ENCODE measurements at places on chromosomes 4 and X.

DNA sequence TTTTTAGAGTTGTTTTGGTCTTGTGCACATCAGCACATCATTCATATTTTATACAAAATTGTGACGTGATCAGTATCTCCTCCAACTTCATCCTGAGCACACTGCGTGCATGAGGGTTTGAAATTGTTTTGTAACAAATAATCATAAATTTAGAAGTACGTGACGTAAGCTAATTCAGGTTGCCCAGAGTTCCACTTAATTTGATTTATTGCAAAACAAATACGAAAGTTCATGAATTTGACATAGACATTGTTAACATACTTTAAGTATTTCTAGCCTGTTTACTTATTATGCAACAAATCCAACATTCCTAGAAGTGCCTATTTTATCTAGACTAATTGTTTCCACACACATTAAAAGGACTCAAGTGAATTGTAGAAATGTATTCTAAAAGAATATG is 48.3 kb downstream of the MAP7D3 start:
- peak; percentile 90 for DNase-seq

GRCh38 chrX:110671068-110671803 is 124.4 kb downstream of the CHRDL1 start:
- no peak for DNase-seq

DNA sequence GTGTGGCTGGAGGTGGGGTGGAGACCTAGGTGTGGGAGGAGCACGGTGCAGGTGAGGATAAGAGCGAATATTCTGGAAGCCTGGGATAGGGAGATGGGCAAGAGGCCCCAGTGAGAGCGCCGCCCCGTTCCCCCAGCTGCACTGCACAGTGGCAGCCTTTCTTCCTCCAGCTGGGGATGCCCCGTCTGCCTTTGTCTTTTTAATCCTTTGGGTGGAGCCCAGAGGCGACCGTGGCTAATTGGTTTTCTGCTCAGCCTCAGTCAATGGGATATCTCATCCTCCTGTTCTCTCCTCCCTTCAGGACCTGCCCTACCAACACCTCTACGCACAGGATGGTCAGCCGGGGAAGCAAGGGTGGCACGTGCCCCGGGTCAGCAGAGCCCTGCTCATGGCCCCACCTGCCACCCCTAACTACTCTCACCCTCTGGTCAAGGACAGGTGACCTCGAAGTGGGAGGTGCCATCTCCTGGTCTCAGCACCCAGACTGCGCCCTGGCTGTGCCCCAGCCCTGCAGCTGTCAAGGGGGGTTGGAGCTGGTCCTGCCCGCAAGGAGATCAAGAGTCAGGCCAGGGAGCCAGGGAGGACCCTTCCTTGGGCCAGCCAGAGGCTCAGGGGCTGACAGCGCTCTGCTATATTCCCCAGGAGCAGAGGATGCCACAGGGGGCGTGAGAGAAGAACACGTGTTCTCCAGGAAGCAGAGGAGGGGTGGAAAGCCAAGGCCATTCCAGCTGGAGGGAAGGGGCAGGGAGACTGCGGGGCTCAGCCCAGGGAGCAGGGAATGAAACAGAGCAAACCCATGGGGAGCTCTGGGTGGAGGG is 64.0 kb downstream of the ADRA2C start:
- DNase-seq = no peak

DNA sequence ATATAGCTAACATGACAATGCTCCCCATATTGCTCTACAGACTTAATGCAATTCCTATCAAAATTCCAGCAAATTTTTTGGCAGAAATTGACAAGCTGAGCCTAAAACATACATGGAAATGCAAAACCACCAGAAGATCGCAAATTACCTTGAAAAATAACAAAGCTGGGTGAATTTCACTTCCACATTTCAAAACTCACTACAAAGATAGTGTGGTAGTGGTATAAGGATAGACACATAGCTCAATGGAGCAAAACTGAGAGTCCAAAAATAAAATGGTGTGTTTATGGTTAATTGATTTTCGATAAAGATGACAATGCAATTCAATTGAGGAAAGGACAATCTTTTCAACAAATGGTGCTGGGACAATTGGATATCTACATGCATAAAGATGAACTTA is 65.8 kb downstream of the SLC9A7 start:
- no peak for DNase-seq

DNA sequence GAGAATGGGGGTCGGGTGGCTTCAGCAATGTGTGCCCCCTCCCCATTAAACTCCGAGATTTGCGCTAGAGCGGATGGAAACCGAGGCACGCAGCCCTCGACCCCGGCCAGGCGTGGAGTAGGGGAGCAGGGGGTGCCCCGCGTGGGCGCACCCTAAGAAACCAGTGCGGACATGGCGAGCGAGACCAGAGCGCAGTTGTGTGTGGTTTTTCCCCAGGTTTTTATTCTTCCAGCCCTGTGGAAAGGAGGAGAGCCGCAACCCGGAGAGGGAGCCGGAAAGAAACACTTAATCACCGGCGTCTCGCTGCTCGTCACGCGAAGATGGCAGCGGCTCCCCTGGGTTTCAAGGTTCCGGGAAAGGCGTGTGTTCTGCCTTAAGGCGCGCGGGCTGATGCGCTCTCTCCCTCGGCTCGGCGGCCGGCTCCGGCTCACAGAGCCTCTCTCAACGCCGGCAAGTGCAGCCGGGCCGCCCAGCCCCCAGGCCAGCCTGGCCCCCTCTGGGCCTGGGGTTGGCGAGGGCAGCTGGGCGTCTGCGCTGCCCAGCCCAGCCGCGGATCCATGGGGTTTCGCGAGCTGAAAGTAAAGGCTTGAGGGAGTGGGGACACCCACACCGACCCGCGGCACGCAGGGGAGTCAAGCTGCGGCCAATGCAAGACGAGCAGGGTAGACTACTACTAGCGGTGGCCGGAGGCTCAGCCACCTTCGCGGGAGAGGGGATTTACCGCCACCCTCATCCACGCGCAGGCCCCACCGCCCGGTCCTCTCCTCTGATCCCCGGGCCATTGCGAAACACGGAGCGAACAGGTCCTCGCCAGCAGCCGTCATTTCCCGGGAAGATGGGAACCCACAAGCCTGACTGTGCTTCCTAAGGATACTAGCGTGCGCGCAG is 74.0 kb upstream of the BCOR start:
- peak; percentile 58 for DNase-seq

DNA sequence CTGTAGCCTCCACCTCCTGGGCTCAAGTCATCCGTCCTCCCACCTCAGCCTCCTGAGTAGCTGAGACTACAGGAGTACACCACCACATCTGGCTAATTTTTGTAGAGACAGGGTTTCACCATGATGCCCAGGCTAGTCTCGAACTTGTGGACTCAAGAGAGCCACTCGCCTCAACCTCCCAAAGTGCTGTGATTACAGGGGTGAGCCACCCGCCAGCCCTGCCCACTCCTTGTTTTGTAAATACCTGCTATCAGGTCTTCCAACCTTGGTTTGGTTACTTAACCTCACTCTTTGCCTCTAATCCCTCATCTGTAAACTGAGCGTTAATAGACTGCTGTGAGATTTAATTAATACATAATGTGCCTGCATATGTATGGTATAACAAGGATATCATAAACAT is 803 bp downstream of the CNGA1 start:
- no peak for DNase-seq

- no peak for DNase-seq
These were observed 5.2 kb downstream of the TNIP2 start for GRCh38 chr4:2750719-2751605.

DNA sequence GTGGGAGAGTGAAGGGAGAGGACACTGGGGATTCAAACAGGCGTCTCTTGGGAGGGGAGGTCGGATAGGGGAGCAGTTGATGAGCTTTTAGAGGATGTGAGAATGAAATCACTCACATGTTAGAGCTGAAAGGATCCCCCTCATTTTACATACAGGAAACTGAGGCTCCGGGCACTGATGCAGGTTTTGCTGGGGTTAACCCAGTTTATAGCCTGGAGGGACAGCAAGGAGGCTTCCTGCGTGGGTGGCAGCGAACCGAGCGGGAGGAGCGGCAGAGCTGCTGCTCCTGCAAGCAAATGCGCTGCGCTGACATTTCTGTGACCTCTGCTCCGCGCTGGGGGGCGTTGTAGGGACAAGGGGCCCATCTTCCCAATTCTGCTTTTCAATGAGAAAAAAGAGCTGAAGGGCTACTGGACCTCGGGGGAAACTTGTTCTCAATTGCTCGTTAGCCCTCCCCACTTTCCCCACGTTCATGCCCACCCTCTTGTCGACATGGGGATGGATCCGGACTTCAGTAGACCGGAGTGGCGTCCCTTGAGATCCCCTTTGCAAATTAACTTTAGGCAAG is 1.2 kb upstream of the NEUROG2 start:
- DNase-seq = no peak

GRCh38 chr4:145487631-145488030 is 6.0 kb downstream of the SMAD1 start:
- DNase-seq = no peak

DNA sequence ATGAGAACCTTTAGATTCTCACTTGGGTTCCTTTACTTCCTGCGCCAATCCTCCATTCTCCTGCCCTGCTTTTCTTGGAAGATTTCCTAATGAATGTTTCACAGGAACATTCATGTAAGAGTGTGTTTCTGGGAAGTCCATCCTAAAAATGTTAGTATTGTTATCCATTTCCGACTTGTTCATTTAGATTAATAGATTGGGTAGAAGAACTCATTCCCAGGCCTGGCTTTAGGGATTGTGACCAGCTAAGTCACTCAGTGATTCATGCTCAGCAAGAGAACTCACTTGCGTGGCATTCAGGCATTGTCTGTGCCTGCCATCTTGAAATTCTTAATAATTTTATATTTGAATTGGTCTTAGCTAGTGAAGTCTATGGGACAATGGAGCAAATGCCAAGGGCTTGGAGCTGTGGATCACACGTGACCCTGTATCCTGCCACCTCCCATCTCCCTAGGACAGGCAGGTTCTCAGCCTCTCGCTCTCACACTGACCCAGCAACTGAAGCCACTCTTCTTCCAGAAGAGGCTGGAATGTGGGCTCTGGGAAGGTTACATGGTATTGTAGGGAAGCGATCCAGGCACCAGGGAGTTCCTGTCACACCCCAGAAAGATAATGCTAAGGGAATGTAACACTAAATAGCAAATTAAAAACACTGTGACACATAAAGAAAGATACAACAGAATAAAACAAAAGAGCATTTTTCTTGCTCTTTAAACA is 562.1 kb downstream of the TMA16 start:
- no peak for DNase-seq

GRCh38 chr4:147570616-147571015 is 46.6 kb upstream of the TMEM184C start:
- peak; percentile 53 for DNase-seq

DNA sequence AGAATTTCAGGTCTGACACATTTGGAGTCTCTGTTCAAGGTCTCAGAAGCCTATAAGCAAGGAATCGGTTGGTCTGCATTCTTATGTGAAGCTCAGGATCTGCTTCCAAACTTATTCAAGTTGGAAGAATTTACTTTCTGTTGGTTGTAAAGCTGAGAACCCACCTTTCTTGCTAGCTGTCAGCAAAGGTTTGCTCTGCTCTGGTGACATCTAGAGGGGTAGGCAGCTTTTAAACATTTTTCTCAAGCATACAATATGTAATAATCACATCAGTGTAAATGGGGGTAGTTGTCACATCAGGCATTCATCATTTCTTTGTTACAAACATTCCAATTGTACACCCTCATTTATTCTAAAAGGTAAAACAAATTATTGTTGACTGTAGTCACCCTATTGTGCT is 935.2 kb downstream of the TRAM1L1 start:
- DNase-seq = no peak

- DNase-seq = no peak
These were observed 110.0 kb downstream of the IRF2 start for GRCh38 chr4:184364100-184364921.

DNA sequence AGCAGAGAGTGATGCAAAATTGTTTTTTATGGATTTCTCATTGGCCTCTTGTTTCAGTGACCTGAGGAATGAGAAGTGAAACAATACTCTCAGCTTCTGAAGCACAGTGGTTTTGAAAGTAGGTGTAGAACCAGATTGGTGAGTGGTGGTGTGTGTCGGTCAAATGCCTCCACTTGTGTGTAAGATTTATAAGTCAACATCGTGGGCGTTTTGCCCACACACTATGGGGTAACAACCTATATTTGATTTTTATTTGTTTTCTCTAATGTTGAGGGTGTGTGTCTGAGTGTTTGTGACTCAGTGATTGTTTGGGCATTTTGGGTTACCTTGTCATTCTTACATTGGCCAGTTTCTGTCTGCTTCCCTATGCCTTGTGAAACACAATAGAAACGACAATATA is 23.3 kb downstream of the ADGRL3 start:
- DNase-seq = no peak

DNA sequence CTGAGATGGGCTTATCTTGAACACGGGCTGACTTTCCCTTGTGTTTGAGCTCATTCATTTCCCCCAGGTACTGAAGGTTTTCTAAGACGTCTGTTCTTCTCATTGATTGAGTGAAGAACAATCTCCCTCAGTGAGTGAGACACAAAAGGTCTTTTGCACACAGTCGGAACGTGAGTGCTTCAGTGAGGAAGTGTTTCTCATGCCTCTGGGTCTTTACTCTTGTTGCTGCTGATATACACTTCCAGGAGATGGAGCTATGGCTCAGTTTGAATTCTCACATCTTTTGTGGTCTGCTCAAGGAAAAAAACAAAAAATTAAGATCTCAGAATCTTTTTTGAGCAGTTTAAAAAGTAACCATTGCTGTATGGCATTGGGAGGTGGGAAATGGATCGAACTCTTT is 981.9 kb upstream of the TENM3 start:
- DNase-seq = peak; percentile 19

GRCh38 chr4:74590476-74590875 is 145.5 kb downstream of the AREG start:
- DNase-seq = no peak

GRCh38 chrX:53089224-53089842 is 4.6 kb upstream of the KANTR start:
- peak; percentile 63 for DNase-seq

GRCh38 chr4:21655031-21655430 is 293.5 kb downstream of the KCNIP4 start:
- DNase-seq = no peak

GRCh38 chrX:55867181-55867651 is 149.7 kb downstream of the RRAGB start:
- DNase-seq = peak; percentile 2

DNA sequence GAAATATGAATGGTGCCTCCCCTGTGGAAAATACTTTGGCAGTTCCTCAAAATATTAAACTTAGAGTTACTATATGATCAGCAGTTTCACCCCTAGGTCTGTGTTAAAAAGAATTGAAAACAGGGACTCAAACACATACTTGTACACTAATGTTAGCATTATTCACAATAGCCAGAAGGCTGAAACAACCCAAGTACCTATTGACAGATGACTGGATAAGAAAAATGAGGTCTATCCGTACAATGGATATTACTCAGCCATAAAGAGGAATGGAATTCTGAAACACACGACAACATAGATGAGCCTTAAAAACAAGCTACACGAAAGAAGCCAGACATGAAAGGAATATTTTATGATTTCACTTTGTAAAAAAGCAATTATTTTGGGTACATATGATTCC is 54.9 kb downstream of the PGRMC2 start:
- no peak for DNase-seq

GRCh38 chr4:25966171-25966570 is 52.2 kb downstream of the SMIM20 start:
- DNase-seq = peak; percentile 23

DNA sequence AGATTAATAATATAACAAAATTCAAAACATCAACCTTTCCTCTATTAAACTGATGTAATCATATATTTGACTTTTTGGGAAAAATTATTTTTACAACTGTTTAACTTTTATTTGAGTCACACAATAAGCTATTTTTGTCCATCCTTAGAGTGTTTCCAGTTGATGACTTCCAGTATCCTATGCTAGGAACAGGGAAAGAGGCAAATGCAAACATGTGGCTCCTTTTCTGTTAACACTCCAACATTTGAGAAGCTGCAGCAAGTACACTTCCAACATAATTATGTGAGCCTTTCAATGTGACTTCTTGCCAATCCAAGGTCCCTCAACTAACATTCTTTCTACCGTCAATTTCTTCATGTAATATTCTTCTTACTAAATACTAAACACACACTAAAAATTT is 117.7 kb downstream of the PPA2 start:
- no peak for DNase-seq
